ENCODE measurements at places on chromosomes 3 and 15.
A peak's percentile ranks its signal among the peaks of the same experiment; 100 is the strongest.

- DNase-seq = no peak
Observed at GRCh38 chr15:37137221-37137620, 36.9 kb upstream of the MEIS2 start.

DNA sequence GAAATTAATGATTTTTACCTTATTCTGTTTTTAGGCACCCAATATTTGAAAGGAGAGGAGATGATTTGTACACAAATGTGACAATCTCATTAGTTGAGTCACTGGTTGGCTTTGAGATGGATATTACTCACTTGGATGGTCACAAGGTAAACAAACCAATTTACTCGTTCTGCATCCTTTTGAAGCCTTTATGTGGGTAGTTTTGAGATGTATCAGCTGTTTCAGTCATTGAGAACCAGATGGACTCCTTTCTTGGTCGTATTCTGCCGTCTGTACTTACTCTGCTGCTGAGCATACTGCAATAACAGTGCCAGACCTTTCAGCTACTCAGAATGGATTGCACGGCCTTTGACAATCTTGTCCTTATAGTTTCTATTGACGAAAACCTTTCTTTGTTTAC, 13.3 kb downstream of the DNAJB11 start:
- no peak for DNase-seq

GRCh38 chr3:98563661-98564281, 29.6 kb downstream of the CPOX start:
- no peak for DNase-seq

DNA sequence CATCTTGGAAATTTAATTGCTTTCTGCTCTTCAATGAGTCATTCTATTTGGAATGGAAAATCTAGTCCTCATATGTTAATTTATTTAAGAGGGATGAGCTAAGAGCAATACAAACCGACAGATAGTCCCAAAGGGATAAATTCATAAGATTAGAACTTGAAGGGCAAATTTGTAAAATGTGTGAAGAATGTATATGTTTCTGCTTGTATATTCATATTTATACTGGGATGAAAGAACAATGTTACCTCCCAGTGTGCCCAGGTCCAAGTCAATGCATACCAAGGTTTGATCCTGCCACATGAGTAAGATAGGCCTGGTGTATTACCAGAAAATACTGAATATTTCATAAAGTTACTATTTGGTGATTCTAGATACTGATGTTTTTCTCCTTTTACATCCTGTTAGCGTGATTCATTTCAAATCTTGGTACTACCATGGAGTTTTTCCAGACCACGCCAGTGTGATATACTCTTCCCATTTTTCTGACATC, 255.6 kb upstream of the SEMA6D start:
- DNase-seq = peak; percentile 18

DNA sequence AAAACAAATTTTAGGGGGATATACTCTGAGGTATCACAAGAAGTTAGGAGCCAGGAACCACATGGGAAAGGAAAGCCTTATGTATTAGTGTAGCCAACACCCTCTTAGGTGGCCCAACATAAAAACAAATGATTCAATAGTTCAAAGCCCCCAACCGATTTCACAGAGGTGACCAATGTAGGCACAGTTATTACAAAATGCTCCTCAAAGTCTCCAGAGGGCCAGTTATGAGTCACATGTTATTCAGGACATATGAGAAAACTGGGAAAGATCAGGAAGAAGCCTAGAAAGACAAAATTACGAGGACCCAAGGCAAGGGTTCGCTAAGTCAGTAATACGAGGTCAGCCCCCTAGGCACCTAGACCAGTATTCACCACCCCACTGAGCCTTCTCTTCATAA, 29.9 kb upstream of the FBN1 start:
- no peak for DNase-seq

DNA sequence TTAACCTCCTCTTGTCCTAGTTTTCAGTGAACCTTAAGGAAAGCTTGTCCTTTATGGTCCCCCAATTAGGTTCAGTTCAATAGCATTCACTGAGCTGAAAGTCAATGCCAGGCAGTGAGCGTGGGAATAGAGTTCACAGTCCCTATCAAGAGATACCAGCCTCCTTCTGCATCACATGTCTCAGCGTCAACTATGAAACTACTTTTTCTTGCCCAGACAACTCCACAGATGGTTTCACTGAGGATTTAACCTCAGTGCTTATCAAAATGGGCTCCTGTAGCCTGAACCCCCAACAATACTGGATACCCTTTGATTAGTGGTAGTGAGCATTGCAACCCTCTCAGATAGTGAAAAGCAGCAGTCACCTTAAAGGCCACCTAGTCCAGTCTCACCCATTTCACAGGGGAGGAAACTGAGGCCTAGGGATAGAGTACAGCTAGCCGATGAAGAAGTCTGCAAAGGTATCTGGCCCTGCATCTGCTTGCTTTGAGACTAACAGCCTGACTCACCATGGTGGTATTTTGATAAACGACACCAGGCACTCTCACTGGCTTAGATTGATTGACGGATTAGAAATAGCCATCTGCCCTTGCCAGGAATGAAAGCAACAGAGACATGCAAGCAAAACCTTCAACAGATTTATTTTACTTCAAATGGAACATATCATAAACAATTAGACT, 1.6 kb upstream of the UBA3 start:
- DNase-seq = no peak

DNA sequence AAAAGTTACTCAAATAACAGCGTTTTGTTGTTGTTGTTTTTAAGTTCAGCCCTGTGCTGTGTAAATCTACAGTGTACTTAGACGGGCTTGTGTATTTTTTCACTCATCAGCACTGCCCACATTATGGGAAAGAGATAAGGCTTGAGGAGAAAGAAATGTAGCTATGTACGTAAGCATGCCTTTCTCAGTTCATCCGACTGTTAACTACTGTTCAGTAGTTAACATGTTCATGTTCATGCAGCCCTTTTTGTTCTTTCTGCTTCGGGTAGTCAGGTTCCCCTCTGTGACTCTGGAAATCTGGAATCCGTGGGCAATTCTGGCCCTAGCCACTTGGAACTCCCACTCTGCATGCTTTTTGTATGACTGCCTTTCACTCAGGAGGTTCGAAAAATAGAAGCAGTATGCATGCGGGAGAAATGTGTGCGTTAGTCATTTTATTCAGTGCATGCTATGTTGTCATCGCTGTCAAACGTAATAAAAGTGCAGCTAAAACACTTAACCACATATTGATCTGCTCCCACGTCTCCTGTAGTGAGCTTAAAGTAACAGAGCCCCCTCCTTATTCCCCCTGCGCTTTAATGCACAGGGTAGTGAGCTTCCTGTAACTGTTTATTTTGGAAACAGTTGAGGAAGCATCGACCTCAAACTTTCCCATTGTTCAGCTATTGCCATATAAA, 283.1 kb upstream of the NR2F2 start:
- DNase-seq = peak; percentile 92

DNA sequence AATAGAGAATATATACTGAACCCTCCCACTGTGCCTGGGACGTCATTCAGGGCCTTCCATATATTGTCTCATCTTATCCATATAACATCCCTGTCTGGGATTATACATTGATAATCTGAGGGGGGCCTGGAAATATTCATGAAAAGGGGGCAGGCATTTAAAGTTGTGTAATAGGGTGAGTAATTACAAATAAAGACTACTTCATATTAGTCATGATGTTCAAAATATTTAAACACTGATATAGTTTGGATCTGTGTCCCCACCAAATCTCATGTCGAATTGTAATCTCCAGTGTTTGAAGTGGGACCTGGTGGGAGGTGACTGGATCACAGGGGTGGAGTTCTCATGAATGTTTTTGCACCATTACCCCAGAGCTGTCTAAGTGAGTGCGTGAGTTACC, 97.8 kb downstream of the AQP9 start:
- DNase-seq = no peak

- DNase-seq = peak; percentile 66
Observed at GRCh38 chr15:64247906-64248541, 85.2 kb upstream of the PPIB start.

GRCh38 chr3:119279101-119279554, 15.1 kb upstream of the ARHGAP31 start:
- no peak for DNase-seq

DNA sequence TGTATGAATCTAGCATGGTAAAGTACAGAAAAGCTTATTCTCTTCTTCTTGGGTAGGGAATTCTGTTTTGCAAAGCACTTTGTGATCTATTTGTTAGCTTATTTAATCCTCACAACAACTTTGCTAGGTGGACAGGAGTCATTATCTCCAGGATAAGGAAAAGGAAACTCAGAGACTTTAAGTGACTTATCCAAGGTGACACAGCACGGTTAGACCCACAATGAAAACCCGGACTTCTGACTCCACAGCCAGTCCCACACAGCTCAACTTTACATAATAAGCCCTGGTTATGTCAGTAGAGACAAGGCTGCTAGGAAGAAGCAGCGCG, 384 bp upstream of the NDUFB4 start:
- no peak for DNase-seq

DNA sequence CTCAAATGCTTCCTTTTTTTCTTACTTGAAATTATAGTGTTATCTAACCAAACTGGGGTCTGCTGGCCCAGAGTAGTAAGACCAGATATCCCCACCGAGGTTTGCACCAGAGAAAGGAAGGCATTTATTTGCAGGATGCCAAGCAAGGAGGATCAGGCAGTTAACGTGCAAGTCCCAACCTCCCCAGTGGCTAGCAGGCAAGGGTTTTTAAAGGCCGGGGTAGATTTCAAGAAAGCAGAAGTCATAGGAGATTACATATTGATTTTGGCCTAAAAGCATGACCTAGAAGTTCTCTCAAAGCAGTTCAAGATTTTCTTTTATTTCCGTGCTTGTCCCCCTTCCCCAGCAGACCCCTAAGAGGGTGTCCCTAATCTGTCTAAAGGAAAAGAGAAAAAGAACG, 32.8 kb upstream of the STRIT1 start:
- DNase-seq = no peak

DNA sequence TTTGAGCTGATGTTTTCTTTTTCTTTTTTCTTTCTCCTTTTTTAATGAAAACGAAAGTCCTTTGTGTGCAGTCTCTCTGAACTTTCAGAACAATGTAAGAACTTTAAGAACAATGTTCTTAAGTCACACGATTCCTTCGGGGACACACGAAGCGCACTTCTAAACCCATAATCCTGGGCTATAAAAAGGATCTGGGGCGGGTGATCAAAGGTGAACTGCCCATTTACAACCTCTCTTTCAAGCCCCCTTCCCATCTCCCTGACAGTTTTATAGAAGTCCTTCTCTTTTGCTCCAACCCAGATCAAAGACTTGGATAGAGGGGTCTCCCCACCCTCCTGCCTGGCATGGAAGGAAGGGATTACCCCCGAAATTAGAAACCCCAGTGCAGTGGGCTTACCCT, 126.8 kb downstream of the BDH1 start:
- no peak for DNase-seq

GRCh38 chr15:55060836-55061235, 135.9 kb downstream of the RSL24D1 start:
- DNase-seq = no peak

DNA sequence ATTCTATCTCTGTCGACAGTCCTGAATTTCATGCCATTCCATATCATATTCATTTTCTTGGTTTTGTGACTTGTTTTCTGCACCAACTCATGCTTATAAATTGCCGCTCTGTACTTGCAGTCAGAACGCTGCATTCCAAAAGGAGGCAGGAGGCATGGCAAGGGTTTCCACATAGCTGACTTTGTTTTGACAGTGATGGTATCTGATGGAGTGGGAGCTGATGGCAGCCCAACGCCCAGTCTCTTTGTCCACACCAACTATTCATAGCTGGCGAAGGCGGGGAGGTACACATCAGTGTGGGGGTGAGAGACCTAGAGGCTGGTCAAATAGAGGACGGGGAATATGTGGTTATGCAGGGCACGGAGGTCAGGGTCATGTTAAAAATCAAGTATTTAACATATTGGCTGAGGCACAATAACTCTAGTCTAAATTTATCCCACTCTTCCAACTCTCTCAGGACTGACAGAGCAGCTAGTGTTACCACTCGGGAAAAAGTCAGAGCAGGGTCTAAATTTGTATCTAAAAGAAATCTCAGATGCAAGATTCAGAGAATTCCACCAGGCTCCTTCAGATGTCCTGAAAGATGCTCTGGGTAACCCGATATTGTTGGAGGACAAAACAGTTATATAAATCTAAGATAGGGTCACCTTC, 67.8 kb upstream of the ATP13A3 start:
- no peak for DNase-seq

GRCh38 chr3:51559411-51559888, 20.9 kb downstream of the RAD54L2 start:
- DNase-seq = peak; percentile 46

- no peak for DNase-seq
Observed at GRCh38 chr3:106215047-106215446, 346.2 kb upstream of the CBLB start.

DNA sequence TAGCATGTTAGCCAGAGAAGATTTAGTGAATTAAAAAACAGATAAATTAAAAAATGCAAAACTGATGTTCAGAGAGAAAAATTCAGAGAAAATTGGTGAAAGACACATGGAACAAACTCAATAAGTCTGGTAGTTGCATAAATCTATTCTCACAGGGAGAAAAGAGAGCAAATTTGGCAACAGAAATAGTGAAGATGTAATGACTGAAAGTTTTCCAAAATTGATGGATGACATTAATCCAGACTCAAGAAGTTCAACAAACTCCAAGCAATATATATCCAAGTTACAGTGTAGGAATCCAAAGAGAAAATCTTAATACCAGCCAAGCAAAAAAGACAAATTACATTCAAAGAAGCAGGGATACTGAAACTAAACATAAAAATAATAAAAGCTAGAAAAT, 302.7 kb upstream of the ARPP21 start:
- DNase-seq = no peak

- DNase-seq = no peak
Observed at GRCh38 chr3:127606981-127607595, 8.9 kb downstream of the MCM2 start.

- DNase-seq = no peak
Observed at GRCh38 chr3:72604328-72604727, 243.9 kb downstream of the SHQ1 start.

- DNase-seq = no peak
Observed at GRCh38 chr3:128617270-128617556, 33.4 kb downstream of the RPN1 start.

DNA sequence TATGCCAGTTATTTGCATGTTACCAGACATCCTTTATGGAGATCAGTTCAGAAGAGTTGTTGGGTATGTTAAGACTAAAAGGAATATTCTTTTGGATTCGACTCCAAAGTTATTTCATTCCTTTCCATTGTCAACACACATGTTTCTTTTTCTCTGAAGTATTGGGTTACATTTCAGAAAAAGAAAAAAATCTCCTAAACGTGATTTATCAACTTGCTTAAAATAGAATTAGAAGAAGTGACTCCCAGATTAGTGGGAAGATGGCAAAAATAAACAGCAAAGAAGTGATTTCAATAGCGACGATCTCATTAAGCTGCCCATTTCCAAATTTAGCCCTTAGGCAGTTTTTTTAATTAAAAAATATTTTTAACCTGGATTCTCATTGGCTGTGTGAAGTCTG, 85.4 kb downstream of the TIGIT start:
- no peak for DNase-seq

- no peak for DNase-seq
Observed at GRCh38 chr3:134048278-134048996, 18.7 kb upstream of the SLCO2A1 start.

DNA sequence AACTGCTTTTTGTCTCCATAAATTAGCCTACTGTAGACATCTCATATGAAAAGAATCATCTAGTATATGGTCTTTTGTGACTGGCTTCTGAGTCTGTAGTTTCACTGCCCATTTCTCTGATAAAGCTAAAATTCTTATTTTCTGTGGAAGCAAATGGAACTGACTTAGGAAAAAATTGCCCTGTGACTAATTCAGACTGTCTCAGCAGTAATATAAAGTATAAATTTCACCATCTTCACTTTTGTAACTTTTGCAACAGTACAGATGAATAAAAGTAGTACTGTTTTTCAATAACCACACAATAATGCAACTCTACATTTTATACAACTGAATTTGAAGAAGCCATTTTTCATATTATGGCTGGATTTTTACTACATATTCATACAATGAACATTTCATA, 104.1 kb downstream of the TBC1D5 start:
- DNase-seq = peak; percentile 51

Measured in stromal cell of bone marrow (primary cell).